ENCODE measurements at places on chromosomes 3 and 15.

GRCh38 chr15:37877851-37878741 lies 56.3 kb upstream of the TMCO5A start:
- no peak for DNase-seq

GRCh38 chr15:68551296-68551635 lies 27.5 kb upstream of the CORO2B start:
- no peak for DNase-seq

DNA sequence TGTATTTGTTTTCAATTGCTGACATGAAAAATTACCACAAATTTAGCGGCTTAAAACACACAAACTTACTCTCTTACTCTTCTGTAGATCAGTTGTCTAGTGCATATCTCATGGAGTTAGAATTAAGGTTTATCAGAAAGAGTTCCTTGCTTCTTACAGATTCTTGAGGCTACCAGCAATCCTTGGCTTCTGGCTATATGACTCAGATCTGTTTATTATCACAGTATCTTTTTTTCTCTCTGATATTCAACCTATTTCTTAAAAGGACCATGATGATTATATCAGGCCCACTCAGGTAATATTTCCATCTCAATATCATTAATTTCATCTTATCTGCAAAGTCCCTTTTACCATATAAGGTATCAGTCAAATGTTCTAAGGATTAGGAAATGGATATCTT lies 263.5 kb upstream of the BCHE start:
- no peak for DNase-seq

GRCh38 chr15:99614749-99615288 lies 49.0 kb downstream of the MEF2A start:
- DNase-seq, result no peak

- DNase-seq, result no peak
Measured at GRCh38 chr3:22236490-22237270, 485.7 kb upstream of the ZNF385D start.
